NCI-H1694 (cell line): ENCODE measurements at places on chromosomes 13 and 19.
A peak's percentile ranks its signal among the peaks of the same experiment; 100 is the strongest.

GRCh38 chr13:75217949-75218348, 264.0 kb downstream of the TBC1D4 start:
- DNase-seq, result no peak

- no peak for DNase-seq
These were observed 721.6 kb upstream of the ARGLU1 start for GRCh38 chr13:107289540-107289939.

- no peak for DNase-seq
These were observed 47.5 kb upstream of the GSX1 start for GRCh38 chr13:27744801-27745200.

DNA sequence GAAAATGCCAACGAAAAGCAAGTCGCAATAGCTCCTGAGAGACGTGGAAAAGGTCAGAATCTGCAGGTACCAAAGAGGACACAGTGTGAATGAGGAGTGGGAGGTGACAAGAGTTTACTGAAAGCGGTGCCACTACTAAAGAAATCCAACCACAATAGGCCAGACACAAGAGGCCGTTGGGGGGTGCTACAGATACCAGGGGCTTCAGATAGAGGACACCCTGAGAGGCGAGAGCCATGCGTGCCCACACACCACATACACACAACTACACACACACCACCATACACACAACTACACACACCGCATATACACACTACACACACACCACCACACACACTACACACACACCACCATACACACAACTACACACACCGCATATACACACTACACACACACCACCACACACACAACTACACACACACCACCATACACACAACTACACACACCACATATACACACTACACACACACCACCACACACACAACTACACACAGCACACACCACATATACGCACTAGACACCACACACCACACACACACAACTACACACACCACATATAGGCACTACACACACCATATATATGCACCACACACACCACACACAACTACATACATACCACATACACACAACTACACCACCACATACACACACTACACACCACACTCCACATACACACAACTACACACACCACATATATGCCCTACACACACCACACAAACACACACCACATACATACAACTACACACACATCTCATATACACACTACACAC, 28.5 kb downstream of the CRYL1 start:
- no peak for DNase-seq

- DNase-seq, result peak; percentile 84
These were observed 4.6 kb downstream of the TMC4 start for GRCh38 chr19:54168174-54168917.

DNA sequence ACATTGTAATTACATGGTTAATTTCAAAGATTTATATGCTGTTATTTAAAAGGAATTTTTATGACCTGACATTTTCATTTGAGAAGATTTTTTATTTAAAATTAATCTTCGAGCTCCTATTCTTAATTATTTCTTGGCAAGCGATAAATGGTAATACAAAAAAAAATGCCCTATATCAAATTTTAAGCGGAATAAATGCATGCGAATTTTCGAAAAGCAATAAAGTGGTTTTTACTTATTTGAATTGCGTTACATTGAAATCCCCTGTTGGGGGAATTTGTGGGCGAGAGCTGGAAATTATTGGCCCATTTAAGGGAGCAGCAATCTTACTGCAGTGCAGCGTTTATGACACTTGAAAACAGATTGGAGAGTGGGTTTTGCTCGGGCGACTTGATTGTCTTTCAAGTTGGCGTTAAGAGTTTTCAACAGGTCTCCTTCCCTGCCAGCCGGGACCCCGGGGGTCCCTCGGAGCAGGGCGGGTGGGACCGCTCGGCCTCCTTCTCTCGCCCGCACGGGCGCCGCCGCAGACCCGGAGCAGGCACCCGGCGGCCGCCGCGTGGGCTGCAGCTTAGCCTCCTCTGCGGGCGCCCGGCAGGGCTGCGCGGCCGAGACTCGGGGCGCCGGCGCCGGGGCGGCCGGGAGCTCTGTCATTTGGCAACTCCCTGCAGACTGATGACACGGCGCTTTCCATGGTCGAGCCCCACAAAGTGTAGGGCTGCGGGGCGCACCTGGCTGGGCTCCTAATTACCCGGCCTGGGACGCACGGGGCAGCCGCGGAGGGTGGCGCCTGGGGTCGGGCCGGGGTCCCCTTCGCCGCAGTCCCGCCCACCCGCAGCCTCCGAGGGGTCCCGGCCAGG, 255.1 kb upstream of the SOX21 start:
- no peak for DNase-seq

DNA sequence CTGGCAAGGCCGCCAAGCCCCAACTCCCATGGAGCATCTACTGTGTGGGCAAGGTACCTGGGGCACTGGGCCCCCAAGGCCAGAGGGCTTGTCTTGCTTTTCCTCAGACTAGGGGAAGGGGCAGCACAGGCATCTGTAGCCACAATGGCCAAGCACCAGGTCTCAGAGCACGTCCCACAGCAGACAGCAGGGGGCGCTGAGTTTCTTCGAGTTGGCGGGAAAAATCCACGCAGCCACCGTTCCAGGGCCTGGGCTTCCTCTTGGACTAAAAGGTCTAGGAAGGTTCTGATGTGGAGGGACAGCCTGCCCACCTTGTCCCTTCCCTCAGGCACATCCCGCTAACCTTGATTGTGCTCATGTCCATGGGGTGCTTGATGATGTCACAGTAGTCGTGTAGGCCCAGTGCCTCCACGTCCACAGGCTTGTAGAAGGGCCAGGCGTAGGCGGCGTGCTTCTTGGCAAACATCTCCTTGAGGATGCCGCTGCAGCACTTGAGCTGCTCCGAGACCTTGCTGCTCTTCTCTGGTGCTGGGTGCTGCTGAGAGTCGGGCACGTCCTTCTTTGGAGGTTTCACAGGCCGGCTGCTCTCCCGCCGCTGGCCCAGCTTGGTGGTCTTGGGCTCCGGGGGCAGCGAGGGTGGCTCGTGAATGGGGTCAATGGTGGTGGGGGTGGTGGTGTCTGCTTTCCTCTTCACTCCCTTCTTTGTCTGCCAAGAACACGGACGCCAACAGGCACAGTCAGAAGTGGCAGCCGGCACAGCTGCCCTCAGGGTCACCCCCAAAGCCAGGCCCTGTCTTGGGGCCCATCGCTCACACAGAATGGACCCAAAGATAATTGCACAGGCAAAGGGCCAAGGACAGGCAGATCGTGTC, 32.0 kb upstream of the EPHX3 start:
- DNase-seq, result peak; percentile 66

DNA sequence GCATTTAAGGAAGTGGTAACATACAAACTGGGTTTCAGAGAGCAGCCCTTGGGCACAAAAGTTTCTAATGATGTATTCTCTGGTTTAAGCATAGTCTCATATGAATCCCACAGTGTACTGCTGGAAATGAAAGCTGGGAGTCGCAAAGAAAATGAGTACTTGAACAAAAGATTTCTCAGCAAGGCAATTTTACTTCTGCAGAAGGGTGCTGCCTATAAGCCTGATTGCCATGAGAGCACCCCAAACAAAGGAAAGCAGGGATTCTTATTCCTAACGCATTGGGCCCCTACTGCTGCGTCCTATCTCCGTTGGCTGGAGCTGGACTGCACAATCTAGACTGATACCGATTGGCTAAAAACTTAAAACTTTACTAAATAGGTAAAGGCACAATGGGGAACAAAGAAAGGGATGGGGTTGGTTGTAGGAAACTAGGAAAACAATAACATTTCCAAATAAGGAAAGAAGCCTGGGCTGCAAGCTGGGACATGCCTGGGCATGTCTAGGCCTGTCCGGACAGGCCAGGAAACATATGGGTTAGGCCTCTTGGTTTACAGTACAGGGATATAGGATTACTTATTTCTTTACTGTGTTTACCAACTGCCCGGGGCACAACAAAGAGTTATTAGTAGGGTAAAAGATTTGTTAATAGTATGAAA, 27.4 kb upstream of the VN1R4 start:
- DNase-seq, result no peak

DNA sequence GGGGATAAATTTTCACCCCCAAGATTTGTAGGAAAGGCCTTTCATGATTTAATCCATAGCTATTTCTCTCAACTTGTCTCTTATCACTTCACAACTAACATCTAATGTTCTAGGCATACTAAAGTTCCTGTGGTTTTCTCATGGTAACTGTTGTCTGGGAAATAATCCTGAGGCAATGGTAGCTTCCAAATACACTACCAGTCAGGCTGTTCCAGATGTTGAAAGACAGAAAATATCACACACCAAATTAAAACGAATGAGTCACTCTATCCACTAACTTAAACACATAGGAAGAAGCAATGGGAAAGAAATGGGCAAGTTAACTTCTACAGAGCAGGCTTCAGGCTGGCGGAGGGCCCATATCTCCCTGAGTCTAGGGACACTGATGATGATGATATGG, 77.7 kb upstream of the MYO16 start:
- DNase-seq, result no peak

GRCh38 chr19:38692458-38693379, 45.3 kb downstream of the ACTN4 start:
- DNase-seq, result no peak

- DNase-seq, result no peak
These were observed 1167.6 kb upstream of the ATXN8OS start for GRCh38 chr13:68940049-68940448.

GRCh38 chr13:112934078-112934477, 34.9 kb upstream of the MCF2L start:
- DNase-seq, result no peak

GRCh38 chr13:69948016-69948415, 159.6 kb upstream of the ATXN8OS start:
- DNase-seq, result no peak

DNA sequence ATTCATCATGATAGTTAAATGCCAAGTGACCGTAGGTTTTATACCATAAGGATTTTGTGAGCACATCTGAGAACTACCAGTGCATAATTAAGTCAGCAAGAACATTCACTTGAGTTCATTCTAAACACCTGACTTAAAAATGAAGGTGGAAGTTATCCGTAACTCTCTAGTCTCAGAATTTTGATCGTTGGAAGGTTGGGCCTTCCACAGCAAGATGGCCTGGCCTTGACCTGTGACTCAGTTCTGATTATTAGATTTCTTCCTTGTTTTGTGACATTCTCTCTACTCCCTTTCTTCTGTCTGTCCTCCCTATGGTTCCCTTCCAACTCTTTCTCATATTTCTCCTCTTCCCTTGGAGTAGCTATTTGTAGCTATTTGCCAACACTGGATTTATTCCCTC, 20.0 kb upstream of the WDFY2 start:
- DNase-seq, result no peak

DNA sequence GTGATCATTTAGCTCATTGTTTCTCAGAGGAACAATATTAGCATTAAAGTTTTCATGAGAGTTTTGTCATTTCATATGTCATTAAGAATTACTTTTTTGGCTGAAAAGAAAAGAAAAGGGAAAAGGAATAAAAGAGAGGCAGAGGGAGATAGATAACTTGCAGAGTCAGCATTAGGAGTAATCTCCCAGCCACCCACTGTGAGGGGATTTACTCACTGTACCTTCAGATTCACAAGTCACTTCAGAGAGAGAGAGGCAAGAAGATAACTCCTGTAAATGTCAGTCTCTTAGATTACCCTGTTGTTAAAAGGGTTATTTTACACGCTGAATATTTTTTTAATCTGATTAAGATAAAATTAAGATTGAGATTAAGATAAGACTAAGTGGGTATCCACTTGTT, 125.2 kb downstream of the POU4F1 start:
- DNase-seq, result no peak

DNA sequence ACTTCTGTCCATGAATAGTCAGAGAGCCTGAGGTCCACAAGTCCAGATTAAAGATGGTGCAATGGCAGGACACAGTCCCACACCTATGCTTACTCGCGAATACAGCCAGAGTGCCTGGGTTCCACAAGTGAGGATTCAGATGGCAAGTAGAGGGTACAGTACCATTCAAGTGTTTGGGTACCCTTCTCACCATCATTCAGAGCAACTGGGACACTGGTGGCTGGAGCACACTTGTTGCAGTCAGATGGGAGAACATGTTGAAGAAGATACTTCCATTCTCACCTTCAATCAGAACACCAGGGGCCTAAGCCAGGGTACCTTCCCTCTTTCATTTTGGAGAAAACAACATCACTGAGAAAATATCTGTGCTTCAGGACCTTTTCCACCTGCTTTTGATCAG, 43.7 kb upstream of the ZNF599 start:
- DNase-seq, result no peak

- DNase-seq, result no peak
These were observed 733.9 kb upstream of the KLHL1 start for GRCh38 chr13:70842062-70842644.

DNA sequence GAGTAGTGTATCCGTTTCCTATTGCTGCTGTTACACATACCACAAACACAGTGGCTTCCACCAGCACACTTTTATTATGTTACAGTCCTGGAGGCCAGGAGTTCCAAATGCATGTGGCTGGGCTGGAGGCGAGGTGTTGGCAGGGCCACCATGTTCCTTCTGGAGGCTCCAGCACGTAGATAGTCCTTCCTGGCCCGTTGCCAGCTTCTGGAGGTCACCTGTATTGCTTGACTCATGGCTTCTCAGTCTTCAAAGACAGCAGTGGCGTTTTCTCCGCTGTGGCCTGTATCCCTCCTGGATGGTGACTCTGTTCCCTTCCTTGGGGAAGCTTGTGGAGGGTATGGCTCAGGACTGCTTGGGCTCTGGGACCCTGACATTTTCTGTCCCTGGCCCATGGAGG, 15.2 kb downstream of the ZNF473 start:
- no peak for DNase-seq
